ENCODE measurements at places on chromosomes 13 and 19. TPM values are rescaled to one million over a fixed set of nuclear protein-coding genes. Genes with fewer than 3 reads are reported as not detected.

PTGER1 gene
- total RNA-seq, result 4.4 TPM

PALM gene
- 18.2 TPM for total RNA-seq

FCER2 gene
- total RNA-seq, result not detected

IGFL1 gene
- not detected for total RNA-seq

GRK1 gene
- not detected for total RNA-seq

BBC3 gene
- total RNA-seq, result 10.5 TPM

VSTM1 gene
- total RNA-seq, result not detected

LGALS14 gene
- not detected for total RNA-seq

LAIR2 gene
- not detected for total RNA-seq

LYPD5 gene
- 2.1 TPM for total RNA-seq

ZNF441 gene
- total RNA-seq, result 12.3 TPM

CNN1 gene
- 25.2 TPM for total RNA-seq

ZNF628 gene
- total RNA-seq, result 1.2 TPM

EFNB2 gene
- total RNA-seq, result 7.4 TPM

POLRMT gene
- 25.8 TPM for total RNA-seq

DLL3 gene
- total RNA-seq, result 0.23 TPM

SULT2B1 gene
- not detected for total RNA-seq

ZNF264 gene
- total RNA-seq, result 55.3 TPM

STOML3 gene
- total RNA-seq, result not detected

C19orf25 gene
- total RNA-seq, result 33.0 TPM

CD70 gene
- total RNA-seq, result not detected

ODAD3 gene
- total RNA-seq, result 0.26 TPM

KLC3 gene
- 0.46 TPM for total RNA-seq

ZNF90 gene
- 1.5 TPM for total RNA-seq

CEACAM8 gene
- not detected for total RNA-seq

SMIM24 gene
- not detected for total RNA-seq

PLA2G4C gene
- 23.6 TPM for total RNA-seq

SHC2 gene
- 2.4 TPM for total RNA-seq

ERICH4 gene
- not detected for total RNA-seq

ERFL gene
- 0.07 TPM for total RNA-seq

ANKLE1 gene
- total RNA-seq, result 0.52 TPM

CILP2 gene
- total RNA-seq, result 0.17 TPM

LRRC4B gene
- 1.2 TPM for total RNA-seq

MYO16 gene
- total RNA-seq, result not detected

ATCAY gene
- total RNA-seq, result not detected

ZNF728 gene
- 0.13 TPM for total RNA-seq

ZNF562 gene
- 18.0 TPM for total RNA-seq

CEBPG gene
- 21.0 TPM for total RNA-seq

ZNF610 gene
- 4.8 TPM for total RNA-seq

U2AF2 gene
- total RNA-seq, result 111 TPM

LILRB2 gene
- total RNA-seq, result not detected

CYP2A7 gene
- total RNA-seq, result not detected

CYP2F1 gene
- not detected for total RNA-seq

OR10H1 gene
- not detected for total RNA-seq

Data from smooth muscle cell of the pulmonary artery (primary cell).